GM20000 (cell line): ENCODE measurements at places on chromosomes 3 and 15.

GRCh38 chr15:64456634-64457108, 3.7 kb upstream of the ZNF609 start:
- DNase-seq = no peak

- DNase-seq = no peak
Observed at GRCh38 chr3:179603321-179603720, 1.1 kb downstream of the MRPL47 start.

DNA sequence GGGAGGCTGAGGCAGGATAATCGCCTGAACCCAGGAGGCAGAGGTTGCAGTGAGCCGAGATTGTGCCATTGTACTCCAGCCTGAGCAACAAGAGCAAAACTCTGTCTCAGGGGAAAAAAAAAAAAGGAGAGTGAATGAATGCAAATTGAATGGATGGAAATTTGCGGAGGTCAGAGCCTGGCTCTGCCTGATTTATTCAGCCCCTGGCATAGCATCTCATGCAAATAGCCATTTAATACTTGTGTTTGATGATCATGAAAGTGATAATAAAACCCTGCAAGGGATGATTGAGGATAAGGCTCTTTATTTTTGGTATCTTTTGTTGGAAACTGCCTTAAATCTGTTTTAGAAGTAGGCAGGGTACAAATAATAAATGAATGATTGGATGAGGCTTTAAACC, 133.0 kb upstream of the SEMA6D start:
- no peak for DNase-seq

GRCh38 chr3:25046911-25047771, 380.9 kb upstream of the RARB start:
- no peak for DNase-seq

- DNase-seq = no peak
Observed at GRCh38 chr15:82585072-82585471, 44.8 kb upstream of the RPS17 start.

DNA sequence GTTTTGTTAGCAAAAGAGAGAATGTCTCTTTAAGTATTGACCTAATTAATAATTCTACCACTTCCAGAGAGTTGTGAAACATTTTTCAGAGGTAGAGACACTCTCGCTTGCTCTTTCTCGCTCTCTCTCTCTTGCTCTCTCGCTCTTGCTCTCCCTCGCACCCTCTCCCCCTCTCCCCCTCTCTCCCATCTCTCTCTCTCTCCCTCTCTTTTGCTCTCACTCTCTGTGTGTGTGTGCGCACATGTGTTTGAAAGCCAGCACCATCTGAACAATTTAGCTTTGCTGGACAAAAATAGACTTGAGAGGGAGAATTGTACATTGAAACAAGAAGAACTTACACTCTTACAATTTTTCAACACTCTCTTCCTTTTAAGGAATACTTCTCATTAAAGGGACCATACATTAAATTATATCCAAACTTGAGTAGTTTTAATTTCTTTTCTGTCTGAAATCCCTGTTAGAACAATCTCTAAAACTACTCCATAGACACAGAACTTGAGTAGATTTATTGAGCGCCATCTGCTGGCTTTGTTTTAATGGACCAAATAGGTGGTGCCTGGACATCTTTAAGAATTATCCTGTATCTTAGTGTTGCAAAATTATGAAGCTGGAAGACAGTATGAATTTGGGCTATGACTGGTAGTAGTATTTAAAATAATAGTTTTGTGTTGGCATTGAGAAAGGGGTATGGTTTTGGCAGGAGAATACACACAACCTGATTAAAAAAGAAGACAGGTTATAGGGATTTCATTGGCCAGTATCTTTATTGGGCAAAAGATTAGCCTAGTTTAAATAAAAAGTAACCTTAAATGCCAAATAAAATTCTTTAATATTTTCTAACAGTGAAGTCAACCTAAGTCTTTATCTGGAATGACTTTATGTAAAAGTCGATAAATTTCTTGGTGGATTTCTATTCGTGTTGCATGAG, 124.6 kb downstream of the AKAP13 start:
- peak; percentile 25 for DNase-seq

DNA sequence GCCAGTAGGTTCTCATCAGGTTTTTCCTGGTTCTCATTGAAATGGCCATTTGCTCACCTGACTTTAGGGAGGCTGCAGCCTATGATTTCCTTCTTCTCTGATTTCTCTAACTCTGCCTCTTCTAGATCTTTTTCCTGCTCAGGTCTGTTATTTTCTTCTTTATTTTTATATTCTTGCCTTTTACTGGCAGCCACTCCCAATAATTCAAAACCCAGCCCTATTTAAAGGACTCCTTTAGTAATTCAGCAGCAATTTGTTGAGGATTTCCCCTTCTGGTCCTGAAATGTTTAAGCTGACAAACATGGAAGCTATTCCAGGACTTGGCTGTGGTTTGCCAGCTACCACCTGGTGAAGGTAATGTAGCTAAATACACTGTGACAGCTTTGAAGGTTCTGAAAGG, 201.5 kb downstream of the ZMAT3 start:
- no peak for DNase-seq

DNA sequence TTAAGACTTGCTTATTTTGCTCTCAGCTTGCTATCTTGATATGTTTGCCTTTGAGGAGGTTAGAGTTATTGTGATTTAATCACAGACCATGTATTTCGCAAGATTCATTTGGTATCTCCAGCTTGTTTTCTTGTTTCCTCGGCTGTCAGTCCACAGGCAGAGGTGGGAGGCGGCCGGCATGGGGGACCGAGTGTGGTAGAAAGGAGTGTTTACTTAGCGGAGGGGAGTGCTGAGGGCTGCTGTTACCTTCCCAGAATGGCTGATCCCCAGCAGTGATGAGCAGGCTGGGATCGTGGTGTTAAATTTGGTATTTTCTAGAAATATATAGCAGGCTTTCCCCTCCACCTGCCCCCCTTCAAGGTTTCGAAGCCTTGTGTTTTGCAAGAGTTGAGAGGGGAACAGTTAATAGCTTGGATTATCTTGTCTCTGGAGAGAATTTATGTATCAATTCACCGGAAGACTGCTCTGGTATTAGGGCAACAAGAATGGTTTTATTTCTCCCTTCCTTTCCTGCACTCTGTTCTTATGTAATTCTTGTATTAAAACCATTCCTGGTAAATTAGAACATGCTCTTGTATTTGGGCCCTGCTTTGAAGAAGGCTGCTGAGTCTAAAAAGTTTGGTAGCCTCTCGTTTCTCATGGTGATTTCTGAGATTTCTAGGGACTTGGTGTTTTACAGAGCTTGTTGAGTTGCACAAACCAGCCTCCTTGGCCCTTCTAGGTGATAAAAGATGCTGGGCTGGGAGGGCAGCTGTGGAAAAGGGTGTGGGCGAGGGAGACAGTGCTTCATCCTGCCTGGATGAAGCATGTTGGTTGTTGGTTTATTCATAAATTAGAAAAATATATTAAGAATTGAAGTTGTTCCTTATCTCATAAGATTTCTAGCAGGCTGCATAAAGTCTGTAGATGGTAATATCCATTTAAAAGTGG, 151.4 kb downstream of the IGF1R start:
- no peak for DNase-seq

DNA sequence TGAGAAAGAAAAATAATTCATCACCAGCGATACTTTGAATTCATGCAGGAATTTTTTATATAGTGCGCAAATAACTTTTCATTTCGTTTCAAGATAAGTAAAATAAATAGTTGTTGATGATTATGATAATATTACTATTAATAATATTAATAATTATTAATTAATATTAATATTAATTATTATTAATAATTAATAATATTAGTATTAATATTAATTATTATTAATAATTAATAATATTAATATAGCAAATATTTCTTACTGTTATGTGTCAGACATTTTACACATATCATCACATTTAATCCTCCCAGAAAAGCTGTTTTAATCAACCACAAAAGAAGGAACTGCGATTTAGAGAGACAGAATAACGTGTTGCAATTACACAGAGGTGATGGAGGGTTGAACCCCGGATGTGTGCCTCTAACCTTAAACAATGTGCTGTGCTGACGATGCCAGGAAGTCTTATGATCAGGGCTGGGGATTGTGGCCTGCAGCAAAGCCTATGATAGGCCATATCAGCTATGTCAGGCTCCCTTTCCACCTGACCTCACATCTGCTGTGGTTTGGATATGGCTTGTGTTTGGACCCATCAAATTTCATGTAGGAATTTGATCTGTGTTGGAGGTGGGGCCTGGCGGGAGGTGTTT, 263.5 kb upstream of the NR2F2 start:
- no peak for DNase-seq

- no peak for DNase-seq
Observed at GRCh38 chr3:31957106-31957505, 24.0 kb downstream of the OSBPL10 start.
